ENCODE measurements at places on chromosomes 2 and 18.

GRCh38 chr2:70188460-70188859 lies 2.4 kb downstream of the C2orf42 start:
- DNase-seq = no peak

- DNase-seq = no peak
Observed at GRCh38 chr18:50024466-50024865, 170.5 kb downstream of the MYO5B start.

- DNase-seq = no peak
Observed at GRCh38 chr2:205462681-205463345, 219.5 kb upstream of the NRP2 start.

- no peak for DNase-seq
Observed at GRCh38 chr2:46956981-46957531, 41.5 kb upstream of the MCFD2 start.

- no peak for DNase-seq
Observed at GRCh38 chr2:73977466-73977865, 7.2 kb upstream of the TET3 start.

GRCh38 chr2:169073963-169074751 lies 4.8 kb downstream of the DHRS9 start:
- DNase-seq = no peak

GRCh38 chr18:45284174-45284573 lies 331.1 kb upstream of the SLC14A2 start:
- DNase-seq = no peak

DNA sequence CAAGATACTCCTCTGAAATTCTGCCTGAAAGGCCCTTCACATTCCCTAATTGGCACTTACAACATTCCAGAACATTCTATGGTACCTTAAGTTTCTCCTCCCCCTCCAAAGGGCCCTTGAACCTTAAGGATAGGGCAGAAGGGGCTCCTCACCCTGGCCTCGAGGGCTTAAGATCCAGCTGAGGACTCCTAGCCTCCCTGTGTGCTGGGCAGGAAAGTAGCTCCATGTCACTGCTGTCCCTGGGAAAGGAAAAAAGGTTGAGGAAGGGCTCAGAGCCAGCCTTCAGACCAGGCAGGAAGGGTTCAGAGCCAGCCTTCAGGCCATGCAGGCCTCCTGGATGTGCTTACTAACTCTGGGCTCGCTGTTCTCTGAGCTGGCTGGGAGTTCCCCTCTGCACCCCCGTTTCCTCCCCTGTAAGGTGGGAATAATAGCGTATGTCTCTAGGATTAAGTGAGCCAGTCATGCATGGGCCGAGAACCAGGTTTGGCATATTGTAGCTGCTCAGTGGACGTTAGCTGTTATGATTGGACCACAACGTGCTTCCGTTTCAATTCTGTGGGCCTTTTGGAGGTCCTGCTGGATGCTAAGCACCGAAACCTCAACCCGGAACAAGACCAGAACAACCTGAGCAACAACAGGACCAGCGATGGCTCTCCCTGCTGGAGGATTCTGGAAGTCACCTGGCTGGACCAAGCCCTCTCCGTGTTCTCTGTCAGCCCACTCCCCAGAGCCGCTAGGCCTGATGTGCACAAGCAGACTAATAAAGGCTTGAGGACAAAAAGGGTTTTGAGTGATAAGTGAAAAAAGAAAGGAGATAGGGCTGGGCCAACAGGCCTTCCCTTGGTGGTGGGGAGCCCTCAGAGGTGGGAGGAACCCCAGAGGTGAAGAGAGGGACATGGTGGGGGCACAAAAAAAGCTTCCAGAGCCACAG lies 1.0 kb upstream of the B3GNT7 start:
- no peak for DNase-seq

GRCh38 chr18:38868757-38869156 lies 1303.2 kb upstream of the CELF4 start:
- no peak for DNase-seq

DNA sequence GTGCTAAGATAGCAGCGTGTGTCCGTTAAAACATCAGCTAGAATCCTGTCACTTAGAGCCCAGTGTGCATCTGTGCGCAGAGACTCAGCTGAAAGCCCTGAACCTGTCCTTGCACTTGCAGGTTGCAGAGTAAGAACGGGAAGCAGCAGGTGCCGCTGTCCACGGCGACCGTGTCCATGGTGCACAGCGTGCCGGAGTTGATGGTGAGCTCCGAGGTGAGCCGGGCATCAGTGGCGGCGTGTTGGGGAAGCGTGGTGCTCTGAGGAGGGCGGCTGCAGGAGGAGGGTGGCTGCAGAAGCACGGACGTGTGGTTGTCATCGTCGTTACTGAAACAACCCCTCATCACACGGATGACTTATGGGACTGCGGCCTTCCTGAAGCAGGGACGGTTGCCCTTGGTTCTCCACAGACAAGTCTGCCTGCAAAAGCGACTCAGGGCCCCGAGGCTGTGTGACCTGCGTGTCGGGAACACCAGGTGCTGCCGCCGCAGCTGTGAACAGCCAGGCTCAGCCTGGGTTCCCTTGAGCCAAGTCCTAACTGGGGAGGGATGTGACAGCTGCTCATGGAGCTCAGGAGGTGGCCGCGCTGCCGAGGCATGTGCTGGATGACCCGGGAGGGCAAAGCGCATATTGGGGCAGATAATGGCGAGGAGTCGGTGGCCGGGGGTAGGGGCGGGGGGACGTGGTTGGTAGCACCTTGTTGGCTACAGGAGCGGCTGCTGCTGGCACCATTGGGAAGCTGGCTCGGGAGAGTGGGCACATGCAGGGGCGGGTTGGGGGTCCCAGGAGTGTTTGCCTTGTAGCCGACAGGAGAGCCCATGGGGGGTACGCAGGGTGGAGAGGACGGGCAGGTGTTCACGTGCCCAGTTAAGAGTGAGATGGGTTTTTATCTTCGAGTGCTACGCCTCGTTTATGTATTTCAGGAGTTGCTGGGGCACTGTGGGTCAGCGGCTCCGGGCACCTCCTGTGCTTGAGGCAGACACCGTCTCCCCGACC lies 16.6 kb downstream of the CTDP1 start:
- DNase-seq = no peak

- DNase-seq = no peak
Observed at GRCh38 chr18:22456547-22456946, 38.8 kb upstream of the CTAGE1 start.

- DNase-seq = no peak
Observed at GRCh38 chr18:10297086-10297485, 157.3 kb upstream of the APCDD1 start.

GRCh38 chr2:220279372-220279771 lies 651.9 kb downstream of the SLC4A3 start:
- peak; percentile 53 for DNase-seq

- no peak for DNase-seq
Observed at GRCh38 chr2:40955635-40956034, 503.7 kb upstream of the SLC8A1 start.

DNA sequence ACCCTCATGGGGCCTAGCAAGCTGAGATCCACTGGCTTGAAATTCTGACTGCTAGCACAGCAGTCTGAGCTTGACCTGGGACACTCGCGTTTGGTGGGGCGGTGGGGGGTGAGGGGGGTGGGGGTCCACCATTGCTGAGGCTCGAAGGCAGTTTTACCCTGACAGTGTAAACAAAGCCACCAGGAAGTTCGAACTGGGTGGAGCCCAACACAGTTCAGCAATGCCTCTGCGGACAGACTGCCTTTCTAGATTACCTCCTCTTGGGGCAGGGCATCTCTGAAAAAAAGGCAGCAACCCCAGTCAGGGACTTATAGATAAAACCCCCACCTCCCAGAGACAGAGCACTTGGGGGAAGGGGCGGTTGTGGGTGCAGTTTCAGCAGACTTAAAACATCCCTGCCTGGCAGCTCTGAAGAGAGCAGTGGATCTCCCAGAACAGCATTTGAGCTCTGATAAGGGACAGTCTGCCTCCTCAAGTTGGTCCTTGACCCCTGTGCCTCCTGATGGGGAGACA lies 149.7 kb upstream of the TANK start:
- no peak for DNase-seq

- peak; percentile 78 for DNase-seq
Observed at GRCh38 chr2:11292464-11293255, 51.8 kb downstream of the ROCK2 start.

- no peak for DNase-seq
Observed at GRCh38 chr18:5857180-5857579, 38.1 kb downstream of the TMEM200C start.

- DNase-seq = no peak
Observed at GRCh38 chr18:10202845-10203321, 251.6 kb upstream of the APCDD1 start.

DNA sequence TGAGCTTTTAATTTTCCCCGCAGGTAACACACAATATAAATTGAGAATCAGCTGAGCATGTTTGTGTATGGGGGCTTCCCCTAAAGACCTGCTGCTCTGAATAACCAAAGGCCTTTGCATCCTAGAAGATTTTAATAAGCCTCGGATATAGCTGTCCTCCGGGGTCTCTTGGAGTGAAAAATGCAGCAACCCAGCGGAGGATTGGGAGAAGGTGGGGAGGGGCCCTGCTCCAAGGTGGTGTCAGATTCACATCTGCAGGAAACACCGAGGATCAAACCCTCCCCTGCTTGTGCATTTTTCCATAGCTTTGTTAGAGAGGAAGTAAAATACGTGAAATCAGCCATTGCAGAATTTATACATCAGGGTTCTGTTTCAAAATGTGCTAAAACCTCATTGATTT lies 63.0 kb upstream of the OTOF start:
- DNase-seq = no peak

- no peak for DNase-seq
Observed at GRCh38 chr2:148814143-148814859, 60.7 kb upstream of the KIF5C start.

GRCh38 chr2:104163611-104164130 lies 690.2 kb upstream of the POU3F3 start:
- no peak for DNase-seq

DNA sequence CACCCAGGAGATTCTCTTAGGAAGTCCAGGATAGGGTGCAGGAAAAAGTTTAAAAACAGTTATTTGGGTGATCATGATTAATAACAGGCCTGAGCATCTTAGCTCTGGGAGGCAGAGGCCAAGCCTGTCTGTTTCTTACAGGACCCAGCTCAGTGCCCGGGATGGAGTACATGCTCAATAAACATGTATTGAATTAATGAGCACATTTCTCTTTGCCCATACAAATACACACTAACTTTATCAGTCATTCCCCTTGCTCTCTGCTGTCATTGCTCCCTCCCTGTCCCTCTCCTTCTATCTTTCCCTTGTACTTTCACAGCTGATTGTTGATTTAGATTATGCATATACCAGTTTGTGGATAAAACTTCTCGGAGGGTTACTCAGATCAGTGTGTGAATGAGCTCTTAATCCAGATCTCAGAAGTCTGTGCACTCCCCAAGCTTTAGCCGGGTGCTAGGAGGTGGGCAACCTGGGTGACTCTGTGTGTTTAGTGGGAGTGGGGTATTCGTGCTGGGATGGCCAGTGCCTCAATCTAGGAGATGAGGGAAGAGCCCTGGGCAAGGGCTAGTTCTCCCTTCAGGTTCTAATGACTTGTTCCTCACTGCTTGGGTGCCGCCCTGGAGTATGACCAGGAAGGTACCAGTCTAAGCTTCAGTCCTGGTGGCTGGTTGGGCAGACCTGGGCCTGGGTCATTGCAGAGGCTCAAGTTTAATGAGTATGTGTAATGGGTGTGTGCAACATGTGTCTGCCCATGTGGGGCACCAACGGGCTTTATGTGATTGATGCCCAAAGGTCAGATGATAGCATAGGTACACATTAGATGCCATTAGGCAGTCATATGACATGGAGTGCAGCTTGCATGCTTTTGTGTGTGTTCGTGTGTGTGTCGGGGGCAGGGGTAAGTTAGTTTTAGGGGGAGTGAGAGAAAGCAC lies 10.6 kb downstream of the EMX1 start:
- no peak for DNase-seq

DNA sequence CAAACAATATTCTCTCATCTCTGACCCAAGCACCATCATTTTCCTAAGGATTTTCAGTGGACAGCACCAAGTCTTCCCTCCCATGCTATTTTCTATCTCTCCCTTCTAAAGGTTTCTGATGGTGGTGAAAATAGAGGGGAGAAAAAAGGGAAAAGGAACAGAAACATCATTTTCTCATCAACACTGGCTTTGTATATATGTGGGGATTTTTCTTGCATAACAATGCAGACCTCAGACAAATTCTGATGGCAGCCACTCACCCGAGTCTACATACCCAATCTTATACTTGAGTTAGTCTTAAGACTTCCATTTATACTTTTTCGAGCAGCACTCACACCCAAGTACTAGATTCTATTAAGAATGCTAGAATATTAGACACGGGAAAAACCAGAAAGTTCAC lies 95.8 kb downstream of the TMEM163 start:
- DNase-seq = no peak

GRCh38 chr18:74115046-74115445 lies 32.6 kb downstream of the FBXO15 start:
- DNase-seq = peak; percentile 23

GRCh38 chr2:134169788-134170187 lies 84.1 kb upstream of the MGAT5 start:
- DNase-seq = no peak

- no peak for DNase-seq
Observed at GRCh38 chr2:54897420-54898310, 152.6 kb downstream of the RTN4 start.

GRCh38 chr2:104052356-104052755 lies 801.6 kb upstream of the POU3F3 start:
- no peak for DNase-seq

- DNase-seq = peak; percentile 23
Observed at GRCh38 chr18:70197026-70197425, 8.5 kb downstream of the RTTN start.
